Hindlimb muscle (tissue), 1 donor: ENCODE measurements at places on chromosomes 3 and 15.

DNA sequence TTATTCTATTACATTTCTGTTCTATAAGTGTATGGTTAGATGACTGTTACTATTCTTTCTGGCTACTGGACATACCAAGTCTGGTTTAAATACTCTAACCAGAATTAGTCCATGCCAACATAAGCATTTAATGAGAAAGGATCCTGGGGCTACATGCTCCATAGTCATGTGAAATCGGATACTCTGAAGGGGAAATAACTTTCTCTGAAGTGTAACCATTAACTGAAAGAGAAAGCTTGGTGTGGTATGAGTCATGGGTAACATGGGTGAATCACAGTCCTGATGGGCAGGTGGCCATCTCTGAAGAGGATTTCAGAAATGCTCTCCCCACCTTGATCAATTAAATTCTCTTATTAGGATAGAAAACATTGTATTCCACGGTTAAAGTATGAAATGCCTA is 69.4 kb downstream of the FHIT start:
- DNase-seq, result no peak

- peak; percentile 45 for DNase-seq
Observed at GRCh38 chr15:78093242-78094020, 1.1 kb downstream of the SH2D7 start.

GRCh38 chr3:153783741-153784480 is 337.3 kb upstream of the ARHGEF26 start:
- DNase-seq, result peak; percentile 59

GRCh38 chr3:142997330-142997729 is 4.0 kb upstream of the U2SURP start:
- DNase-seq, result no peak
